Activated naive CD8-positive, alpha-beta T cell treated with anti-CD3 and anti-CD28 coated beads, Interleukin-2, amount 10 ng/mL, durations not matched to agents 7 days and 5 days (primary cell): ENCODE measurements at places on chromosomes 4 and X.

DNA sequence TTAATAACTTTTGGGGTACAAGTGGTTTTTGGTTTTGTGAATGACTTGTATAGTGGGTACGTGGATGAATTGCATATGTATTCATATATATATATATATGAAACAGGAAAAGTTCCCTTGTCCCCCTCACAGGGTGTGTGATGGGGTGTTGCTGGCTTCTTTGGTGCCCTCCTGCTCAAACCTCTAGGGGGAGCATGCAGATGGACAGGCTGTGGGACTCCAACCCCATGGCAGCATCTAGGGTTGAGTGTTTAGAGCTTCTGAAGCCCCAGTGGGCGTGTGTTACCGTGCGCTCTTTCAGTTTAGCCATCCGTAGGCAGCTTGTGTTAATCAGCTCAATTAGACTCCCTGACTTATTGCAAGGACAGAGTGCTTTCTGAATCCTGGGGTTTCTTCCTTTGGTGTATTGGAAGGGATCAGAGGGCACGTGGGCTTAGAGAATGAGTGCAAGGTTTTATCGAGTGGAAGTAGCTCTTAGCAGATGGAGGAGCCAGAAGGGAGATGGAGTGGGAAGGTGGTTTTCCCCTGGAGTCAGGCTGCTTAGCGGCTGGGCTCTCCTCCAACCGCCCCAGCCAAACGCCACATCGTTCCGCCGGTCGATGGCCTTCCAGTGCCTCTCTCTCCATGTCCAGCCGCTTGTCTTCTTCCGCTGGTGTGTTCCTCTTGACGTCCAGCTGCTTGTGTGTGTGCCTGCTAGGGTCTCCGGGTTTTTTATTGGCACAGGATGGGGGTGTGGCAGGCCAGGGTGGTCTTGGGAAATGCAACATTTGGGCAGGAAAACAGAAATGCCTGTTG is 674.4 kb upstream of the LCORL start:
- no peak for DNase-seq

- no peak for DNase-seq
Observed at GRCh38 chr4:142030010-142030409, 393.6 kb downstream of the IL15 start.

GRCh38 chr4:5012958-5013357 is 6.3 kb downstream of the CYTL1 start:
- no peak for DNase-seq

GRCh38 chrX:115693476-115693875 is 132.5 kb downstream of the PLS3 start:
- DNase-seq = no peak

DNA sequence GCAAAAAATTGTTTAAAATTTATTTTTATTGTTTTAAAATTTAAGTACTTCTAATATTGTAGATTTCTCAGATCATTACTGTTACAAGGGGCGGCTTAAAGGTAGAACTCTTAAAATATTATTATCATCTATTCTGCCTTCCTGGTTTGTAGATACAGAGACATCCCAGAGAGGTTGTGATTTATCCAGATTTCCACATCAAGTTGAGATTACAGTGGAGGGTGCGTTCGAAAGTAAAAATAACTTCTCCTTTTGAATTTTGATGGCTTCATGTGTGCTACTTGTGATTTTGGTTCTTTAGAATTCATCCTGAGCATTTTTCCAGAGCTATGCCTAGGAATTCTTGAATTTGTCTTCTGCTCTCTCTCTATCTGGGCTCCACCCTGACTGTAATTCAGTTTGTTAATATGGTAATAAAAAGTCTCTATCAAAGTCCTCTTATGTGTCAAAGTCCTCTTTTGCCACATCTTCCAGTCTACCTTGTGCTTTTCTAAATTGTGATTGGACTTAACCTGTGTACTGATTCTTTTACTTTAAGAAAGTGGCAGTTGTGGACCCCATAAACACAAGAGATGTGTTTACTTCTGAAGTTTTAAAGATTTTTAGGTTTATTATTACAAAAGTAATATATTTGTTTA is 37.2 kb downstream of the CLCN3 start:
- DNase-seq = no peak

- DNase-seq = no peak
Observed at GRCh38 chr4:61614231-61614630, 414.1 kb downstream of the ADGRL3 start.

GRCh38 chr4:5799406-5799805 is 88.4 kb downstream of the EVC start:
- DNase-seq = no peak

- no peak for DNase-seq
Observed at GRCh38 chrX:102723456-102723855, 2.9 kb downstream of the GPRASP3 start.

DNA sequence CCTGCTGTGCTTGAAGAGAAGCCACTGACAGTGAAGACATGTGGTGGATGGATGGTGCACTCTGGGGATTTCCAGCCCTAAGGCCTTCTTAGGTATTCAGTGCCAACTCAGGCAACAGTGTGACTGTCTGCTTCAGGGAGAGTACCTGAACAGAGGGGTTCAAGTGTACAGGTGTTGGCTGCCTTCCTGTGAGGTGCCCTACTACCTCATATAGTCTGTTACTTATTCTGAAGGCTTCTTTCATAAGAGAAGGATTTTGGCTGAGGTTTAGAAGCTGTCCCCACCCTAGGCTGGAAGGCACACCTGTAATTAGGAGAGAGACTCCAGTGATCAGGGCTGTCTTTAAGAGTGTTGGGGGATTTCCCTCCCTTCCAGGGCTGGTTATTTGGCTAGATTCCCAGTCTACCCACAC is 1.8 kb downstream of the FTHL17 start:
- no peak for DNase-seq

- DNase-seq = no peak
Observed at GRCh38 chrX:129115104-129115503, 408.2 kb downstream of the SMARCA1 start.

DNA sequence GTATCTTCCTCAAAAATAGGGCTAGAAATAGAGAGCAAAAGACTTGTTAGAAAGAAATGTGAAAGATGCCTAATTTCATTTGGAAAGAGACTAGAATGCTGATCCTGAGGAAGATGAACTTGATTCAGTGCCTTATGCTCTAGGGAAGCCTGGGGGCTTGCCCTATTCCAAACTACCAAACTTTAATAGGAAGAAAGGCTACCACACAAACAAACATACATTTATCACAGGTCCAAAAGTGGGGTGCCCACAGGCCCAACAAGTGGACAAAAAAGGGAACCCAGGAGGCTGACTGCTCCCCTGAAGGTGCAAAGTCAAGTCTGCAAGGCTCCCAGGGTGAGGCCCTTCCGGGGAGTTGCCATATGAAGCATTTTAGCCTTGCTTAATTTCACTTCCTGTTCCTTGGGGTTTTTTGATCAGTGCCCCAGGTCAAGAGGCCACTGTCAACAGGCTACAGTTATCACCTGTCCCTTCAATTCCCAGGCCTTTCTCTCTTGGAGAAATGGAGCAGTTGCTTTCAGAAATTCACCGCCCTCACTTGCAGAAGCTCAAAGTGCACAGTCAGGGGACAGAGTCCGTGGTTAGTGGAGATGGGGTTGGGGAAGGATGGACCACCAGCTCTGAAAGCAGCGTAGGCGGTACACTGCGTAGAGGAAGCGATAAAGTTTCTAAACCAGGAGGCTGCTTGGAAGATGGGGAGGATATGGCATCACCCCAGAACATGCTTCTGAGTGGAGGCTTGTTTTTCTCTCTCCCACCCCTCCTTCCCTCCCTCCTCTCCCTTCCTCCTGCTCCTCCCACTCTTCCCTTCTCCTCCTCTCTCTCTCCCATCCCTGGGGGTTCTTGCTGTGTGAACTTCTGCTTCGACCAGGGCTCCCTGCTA is 36.4 kb downstream of the TMEM154 start:
- no peak for DNase-seq

DNA sequence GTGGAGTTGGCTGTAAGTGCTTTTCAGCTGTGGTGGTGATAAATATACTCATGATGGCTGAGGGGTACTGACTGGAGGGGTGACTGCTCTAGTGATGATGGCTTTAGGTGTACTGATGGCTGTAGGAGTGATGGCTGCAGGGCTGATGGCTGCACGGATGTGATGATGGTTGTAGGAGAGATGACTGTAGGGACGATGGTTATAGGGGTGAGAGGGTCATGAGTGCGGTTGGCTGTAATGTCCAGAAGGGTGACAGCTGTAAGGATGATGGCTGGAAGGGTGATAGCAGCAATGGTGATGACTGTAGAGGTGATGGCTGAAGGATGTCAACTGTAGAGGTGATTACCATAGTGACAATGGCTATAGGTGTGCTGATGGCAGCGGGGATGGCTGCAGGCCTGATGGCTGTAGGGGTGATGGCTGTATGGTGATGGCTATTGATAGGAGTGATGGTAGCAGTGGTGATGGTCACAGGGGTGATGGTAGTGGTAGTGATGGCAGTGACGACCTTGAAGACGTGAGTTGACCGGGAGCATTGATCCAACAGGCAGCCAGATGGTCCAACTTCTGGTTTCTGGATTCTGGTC is 570 bp upstream of the SASH3 start:
- DNase-seq = no peak

GRCh38 chrX:2888309-2888708 is 40.8 kb downstream of the ARSD start:
- DNase-seq = no peak

DNA sequence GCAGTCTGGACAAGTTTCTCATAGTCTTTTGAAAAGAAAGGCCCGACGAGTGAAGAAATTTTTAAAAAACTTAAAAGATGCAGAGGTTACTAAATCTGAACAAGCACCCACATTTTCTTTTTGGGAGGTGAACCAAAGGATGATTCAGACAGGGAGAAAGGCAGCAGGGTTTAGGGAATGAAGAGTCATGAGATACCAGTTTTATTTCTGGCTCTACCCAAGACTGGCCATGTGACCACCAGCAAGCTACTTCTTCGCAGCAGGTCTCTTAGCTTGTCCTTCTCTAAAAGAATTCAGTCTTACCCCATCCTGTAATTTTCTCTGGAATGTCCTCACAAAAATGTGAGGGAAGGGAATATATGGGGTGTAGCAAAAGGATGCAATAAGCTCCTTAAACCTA is 37.6 kb downstream of the AMOT start:
- DNase-seq = no peak

GRCh38 chrX:74557378-74557777 is 57.0 kb downstream of the RLIM start:
- DNase-seq = no peak

DNA sequence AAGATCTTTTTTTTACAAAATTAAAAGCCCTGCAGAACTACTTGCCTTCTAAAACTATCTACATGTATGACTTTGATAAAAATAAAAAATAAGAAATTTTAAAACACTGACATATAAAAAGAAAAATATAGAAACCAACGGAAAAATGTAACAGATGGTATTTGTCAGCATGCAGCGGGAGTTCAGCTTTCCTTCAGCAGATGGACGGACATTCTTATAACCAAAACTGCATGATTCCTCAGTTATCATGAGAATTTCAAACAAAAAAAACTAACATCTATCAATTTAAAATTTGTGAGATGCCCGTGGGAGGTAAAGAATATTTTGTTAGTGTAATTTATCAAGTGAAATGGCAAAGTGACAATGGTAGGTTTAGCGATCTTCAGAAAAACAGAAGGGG is 23.2 kb downstream of the RWDD4 start:
- no peak for DNase-seq

GRCh38 chrX:41705680-41706374 is 17.1 kb downstream of the GPR34 start:
- no peak for DNase-seq

DNA sequence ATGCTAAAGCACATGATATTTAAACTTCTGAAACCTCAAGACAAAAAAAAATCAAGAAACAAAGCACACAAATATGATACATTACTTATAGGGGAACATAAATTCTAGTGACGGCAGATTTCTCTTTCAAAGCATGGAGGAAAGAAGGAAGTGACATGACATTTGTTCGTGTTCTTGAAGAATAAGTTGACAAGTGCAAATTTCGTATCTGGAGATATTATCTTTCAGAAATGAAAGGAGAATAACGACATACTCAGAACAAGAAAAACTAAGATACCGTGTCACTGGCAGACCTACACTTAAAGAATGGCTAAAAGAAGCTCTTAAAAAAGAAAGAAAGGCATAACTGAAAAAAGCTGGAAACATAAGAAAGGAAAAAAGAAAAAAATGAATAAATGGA is 16.6 kb downstream of the CENPVL2 start:
- DNase-seq = no peak

GRCh38 chr4:183445097-183445428 is 627 bp downstream of the CDKN2AIP start:
- no peak for DNase-seq

- DNase-seq = no peak
Observed at GRCh38 chr4:102578270-102578669, 77.1 kb downstream of the NFKB1 start.

- DNase-seq = no peak
Observed at GRCh38 chr4:173044340-173044739, 124.3 kb upstream of the GALNT7 start.

DNA sequence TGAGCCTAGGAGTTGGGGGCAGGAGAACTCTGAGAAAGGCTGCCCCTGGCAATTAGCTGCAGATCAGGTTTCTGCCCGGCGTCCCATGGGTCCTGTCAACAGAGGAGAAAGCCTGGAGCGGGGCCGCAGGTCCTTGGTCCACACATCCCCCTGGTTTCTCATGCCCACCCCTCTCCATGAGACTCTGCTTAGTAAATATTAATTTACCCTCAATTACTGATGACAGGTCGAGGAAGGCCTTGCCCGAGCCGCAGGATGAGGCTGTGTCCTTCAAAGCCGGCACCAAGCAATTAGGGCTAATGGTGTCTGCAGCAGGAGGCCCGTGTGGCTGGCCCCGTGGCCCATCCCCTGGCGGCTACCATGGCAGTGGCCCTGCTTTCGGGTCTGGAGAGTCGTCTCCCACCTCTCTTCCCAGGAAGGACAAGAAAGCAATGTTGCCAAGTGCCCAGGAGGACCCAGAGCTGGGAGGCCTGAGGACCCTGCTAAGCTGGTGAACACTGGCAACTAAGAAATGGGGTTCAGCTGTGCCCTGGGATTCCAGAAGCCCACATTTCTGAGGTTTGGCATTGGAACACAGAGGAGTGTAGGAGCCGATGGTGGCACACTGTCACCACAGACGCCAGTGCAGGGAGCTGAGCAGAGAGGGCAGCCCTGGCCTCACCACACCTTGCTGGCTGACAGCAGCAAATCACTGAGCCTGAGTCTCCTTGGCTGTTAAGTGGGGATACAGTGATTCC is 114.6 kb downstream of the CPZ start:
- no peak for DNase-seq

GRCh38 chrX:13254870-13255269 is 65.0 kb downstream of the ATXN3L start:
- DNase-seq = no peak

- no peak for DNase-seq
Observed at GRCh38 chr4:98604723-98605122, 53.7 kb downstream of the TSPAN5 start.

DNA sequence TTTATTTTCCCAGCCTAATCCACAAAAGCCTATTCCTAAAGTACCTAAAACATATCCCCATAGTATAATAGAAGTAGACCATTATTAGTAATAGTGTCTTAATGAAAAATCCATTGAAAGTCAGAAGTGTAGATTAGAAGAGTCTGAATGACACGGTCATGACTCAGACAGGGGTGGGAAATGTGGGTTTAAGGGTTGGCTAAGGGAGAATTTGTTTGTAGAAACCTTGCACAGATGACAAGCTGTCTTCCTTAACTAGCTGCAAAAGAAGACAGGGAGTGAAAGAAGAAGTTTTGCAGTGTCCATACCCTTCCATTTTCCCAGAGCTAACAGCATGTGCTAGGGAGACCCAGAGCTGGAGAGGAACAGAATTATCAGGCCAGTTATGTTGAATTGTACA is 242.7 kb upstream of the ETNPPL start:
- DNase-seq = no peak
